MG63 (cell line): ENCODE measurements at places on chromosomes 3 and 15. TPM values are rescaled to one million over a fixed set of nuclear protein-coding genes. Genes with fewer than 3 reads are reported as not detected.

Gene ARGFX
- not detected in 2 replicates for total RNA-seq

Gene TCAIM
- 15.2 and 31.4 TPM in 2 replicates for total RNA-seq

Gene ITGB5
- 115 and 121 TPM in 2 replicates for total RNA-seq

Gene ZBTB11
- 22.0 and 41.2 TPM in 2 replicates for total RNA-seq

Gene MTFMT
- total RNA-seq, result 17.8 and 21.5 TPM in 2 replicates

Gene LRRC3B
- not detected in 2 replicates for total RNA-seq

Gene DUOX1
- not detected in 2 replicates for total RNA-seq

Gene NDN
- 42.0 and 43.3 TPM in 2 replicates for total RNA-seq

Gene LTF
- not detected in 2 replicates for total RNA-seq

Gene CD200
- total RNA-seq, result 0.36 TPM in 1 of 2 replicates, not detected in the other

Gene LHFPL4
- 0.69 and 1.2 TPM in 2 replicates for total RNA-seq
